ENCODE measurements at places on chromosomes 11 and 22.

DNA sequence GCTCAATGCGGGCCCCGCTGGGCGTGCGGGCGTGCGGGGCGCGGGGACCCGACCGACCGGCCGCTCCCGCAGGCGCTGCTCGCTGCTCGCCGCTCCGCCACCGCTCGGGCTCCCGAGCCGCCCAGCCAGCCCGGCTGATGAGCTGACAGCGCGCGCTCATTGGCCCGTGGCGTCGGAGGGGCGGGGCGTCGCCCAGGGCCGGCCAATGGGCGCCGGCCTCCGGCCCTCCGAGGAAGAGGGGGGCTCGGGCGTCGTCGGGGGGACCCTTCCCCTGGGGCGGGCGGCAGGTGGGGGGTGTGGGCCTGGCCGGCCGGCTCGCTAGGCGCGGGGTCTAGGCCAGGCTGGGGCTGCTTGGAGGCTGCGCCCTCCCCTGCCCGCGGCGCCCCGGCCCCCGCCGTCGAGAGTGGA is at the start of gene SCUBE1:
SCUBE1 (minus strand) TSS at position 111 of the 408 bp plus-strand sequence. CDS start 111 bp downstream, outside the sequence.
- no peak for DNase-seq

DNA sequence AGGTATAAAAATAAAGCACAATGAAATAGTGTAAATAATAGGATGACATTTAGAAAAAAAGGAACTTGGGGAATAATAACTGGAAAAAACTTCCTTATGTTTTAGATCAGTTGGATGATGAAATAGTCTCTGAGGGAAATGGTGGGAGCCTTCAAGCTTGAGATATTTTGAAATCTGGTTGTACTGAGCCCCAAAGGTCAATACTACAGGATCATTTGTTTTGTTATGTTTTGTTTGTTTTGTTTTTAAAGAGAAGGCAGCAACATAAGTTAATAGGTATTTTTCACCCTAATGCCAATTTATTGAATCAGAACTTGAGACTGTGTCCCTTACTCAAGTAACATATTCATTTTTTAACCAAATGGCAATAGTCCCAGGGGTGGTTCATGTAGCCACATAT is 393.1 kb downstream of the ETS1 start:
- no peak for DNase-seq

DNA sequence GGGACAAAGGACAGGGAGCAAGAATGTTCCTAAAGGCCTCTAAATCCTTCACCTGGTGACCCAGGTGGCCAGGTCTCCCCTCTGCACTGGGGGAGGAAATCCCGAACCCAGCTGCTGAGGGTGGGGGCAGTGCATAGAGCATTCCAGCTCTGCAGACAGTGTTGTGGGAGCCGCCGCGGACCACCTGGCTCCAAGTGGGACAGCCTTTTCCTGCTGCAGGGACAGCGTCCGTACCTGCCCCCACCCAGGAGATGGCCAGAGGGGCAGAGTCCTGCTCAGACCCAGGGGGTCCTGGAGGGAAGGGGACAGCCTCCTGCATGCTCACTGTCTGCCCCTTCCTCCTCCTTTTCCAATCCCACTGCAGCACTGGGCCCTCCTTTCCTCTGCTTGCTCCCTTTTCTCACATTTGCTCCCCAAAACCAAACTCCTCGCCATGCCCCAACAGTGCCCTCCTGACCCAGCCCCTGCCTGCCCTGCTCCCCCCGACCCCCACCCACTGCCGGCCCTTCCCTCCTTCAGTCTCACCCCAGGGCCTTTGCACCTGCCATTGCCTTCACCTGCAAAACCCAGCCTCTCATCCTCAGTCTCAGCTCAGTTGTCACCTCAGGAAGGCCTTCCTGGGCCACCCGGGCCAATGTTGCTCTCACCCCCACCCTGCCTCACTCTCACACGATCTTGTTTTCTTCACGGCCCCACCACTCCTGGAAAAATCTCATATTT is 12.8 kb downstream of the PNPLA5 start:
- no peak for DNase-seq

DNA sequence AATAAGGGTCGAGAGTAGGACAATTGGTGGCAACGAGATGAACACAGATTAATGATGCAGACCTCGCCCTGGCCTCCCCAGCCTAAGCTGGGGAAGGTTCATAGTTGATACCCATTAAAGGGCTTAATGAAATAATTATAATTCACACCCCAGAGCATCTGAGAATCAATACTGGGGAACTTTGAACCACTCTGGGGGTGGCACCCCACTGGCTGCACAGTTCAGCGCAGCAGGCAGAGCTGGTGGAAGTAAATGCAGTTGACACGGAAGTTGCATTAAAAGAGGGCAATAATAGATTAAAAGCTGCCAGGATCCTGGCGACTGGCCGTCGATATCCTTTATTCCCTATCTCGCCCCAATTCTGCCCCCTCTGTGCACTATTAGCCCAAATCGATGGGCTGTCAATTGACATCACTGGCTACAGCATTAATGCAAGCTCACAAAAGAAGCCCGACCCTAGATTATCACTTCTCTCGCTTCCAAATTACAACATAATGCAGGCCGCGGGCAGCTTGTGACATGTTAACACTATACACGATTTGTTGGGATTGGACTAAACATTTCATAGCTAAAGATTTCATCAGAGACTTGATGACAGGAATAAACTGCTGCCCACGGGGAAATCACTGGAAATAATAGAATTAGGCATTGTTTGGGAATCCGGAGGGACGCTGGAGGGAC is 14.5 kb downstream of the HSPA8 start:
- no peak for DNase-seq

DNA sequence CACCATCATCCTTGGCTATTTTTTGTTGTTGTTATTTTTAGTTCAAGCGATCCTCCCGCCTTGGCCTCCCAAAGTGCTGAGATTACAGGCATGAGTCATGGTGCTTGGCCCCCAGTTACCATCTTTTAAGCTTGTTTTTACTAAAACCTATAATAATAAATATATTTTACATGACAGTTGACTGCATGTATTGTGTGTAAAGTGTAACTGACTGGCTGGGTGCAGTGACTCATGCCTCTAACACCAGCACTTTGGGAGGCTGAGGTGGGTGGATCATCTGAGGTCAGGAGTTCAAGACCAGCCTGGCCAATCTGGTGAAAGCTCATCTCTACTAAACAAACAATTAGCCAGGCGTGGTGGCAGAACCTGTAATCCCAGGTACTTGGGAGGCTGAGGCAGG is 386.2 kb downstream of the TENM4 start:
- no peak for DNase-seq

GRCh38 chr11:105553025-105553424 is 56.8 kb upstream of the GRIA4 start:
- DNase-seq, result no peak

Measured in NAMALWA (cell line).